A549 treated with CORT108297 at 1 μM for 4 hours (cell line): ENCODE measurements at places on chromosomes 7 and 10. TPM values are rescaled to one million over a fixed set of nuclear protein-coding genes. Genes with fewer than 3 reads are reported as not detected.

SGMS1 gene
- total RNA-seq = 30.5 to 42.4 TPM (median 38.5 TPM) in 5 replicates

PODXL gene
- 36.1 to 60.0 TPM (median 47.9 TPM) in 5 replicates for total RNA-seq

TET1 gene
- total RNA-seq = 0.35 to 0.58 TPM (median 0.53 TPM) in 5 replicates

LRIT1 gene
- total RNA-seq = not detected in 5 replicates

FAM3C gene
- total RNA-seq = 37.3 to 41.5 TPM (median 38.4 TPM) in 5 replicates

ANKMY2 gene
- 13.1 to 15.7 TPM (median 14.5 TPM) in 5 replicates for total RNA-seq

SPDYE5 gene
- total RNA-seq = not detected in 5 replicates

KCNMA1 gene
- 42.2 to 87.0 TPM (median 76.7 TPM) in 5 replicates for total RNA-seq

RASSF4 gene
- total RNA-seq = 1.6 to 2.2 TPM (median 1.8 TPM) in 5 replicates

NPC1L1 gene
- total RNA-seq = 0.01 to 0.08 TPM (median 0.06 TPM) in 5 replicates

OR9A2 gene
- total RNA-seq = not detected in 5 replicates

TDRD1 gene
- not detected in 5 replicates for total RNA-seq

CHN2 gene
- total RNA-seq = not detected in 5 replicates

POLD2 gene
- 144 to 174 TPM (median 172 TPM) in 5 replicates for total RNA-seq

SPDYE8 gene
- total RNA-seq = not detected in 5 replicates

HOXA5 gene
- total RNA-seq = 3.9 to 7.1 TPM (median 5.3 TPM) in 5 replicates

PDZD7 gene
- 0.48 to 1.4 TPM (median 0.92 TPM) in 5 replicates for total RNA-seq

EN2 gene
- total RNA-seq = 0.48 to 1.0 TPM (median 0.92 TPM) in 5 replicates

TRPV5 gene
- total RNA-seq = not detected in 5 replicates

OR2A1 gene
- total RNA-seq = not detected in 5 replicates

HTR5A gene
- not detected in 5 replicates for total RNA-seq

OR13A1 gene
- not detected in 5 replicates for total RNA-seq

PLCE1 gene
- 4.3 to 5.8 TPM (median 5.2 TPM) in 5 replicates for total RNA-seq

CH25H gene
- total RNA-seq = 0.06 to 0.07 TPM (median 0.07 TPM) in 3 of 5 replicates, not detected in the others

AMZ1 gene
- 0.02 to 0.06 TPM in 2 of 5 replicates, not detected in the others for total RNA-seq

POT1 gene
- 12.3 to 14.6 TPM (median 13.3 TPM) in 5 replicates for total RNA-seq

FOXI2 gene
- not detected in 5 replicates for total RNA-seq

ABCC2 gene
- total RNA-seq = 150 to 171 TPM (median 160 TPM) in 5 replicates

SMO gene
- total RNA-seq = 12.9 to 18.7 TPM (median 16.7 TPM) in 5 replicates

CDK13 gene
- 19.4 to 21.3 TPM (median 20.3 TPM) in 5 replicates for total RNA-seq

SLC39A12 gene
- not detected in 5 replicates for total RNA-seq

FKBP6 gene
- not detected in 5 replicates for total RNA-seq
